ENCODE measurements at places on chromosomes 7 and 10. TPM values are rescaled to one million over a fixed set of nuclear protein-coding genes. Genes with fewer than 3 reads are reported as not detected.

The CFTR gene
- total RNA-seq: not detected

The ATP6V0A4 gene
- total RNA-seq: not detected

The ADCYAP1R1 gene
- total RNA-seq: not detected

The PIK3CG gene
- total RNA-seq: 62.0 TPM

The OR6V1 gene
- total RNA-seq: not detected

The PVRIG gene
- total RNA-seq: 17.1 TPM

The ZC3HAV1 gene
- total RNA-seq: 76.3 TPM

- DNase-seq: no peak
- peaks cover 16% of the 10 kb centered on the region for H3K27me3 ChIP-seq
- H3K36me3 ChIP-seq: no peaks in the 10 kb centered on the region
- H3K4me1 ChIP-seq: no peaks in the 10 kb centered on the region
- no peak overlapping the region for H3K27ac ChIP-seq
Observed at GRCh38 chr10:43679509-43679908, 30.8 kb upstream of the ZNF32 start.

GRCh38 chr10:71279590-71280170 lies 39.4 kb upstream of the SLC29A3 start:
- peaks cover 2% of the 10 kb centered on the region for H3K27me3 ChIP-seq
- H3K4me1 ChIP-seq: no peaks in the 10 kb centered on the region
- no peaks in the 10 kb centered on the region for H3K36me3 ChIP-seq
- no peak overlapping the region for H3K4me3 ChIP-seq
- no peak overlapping the region for H3K27ac ChIP-seq

DNA sequence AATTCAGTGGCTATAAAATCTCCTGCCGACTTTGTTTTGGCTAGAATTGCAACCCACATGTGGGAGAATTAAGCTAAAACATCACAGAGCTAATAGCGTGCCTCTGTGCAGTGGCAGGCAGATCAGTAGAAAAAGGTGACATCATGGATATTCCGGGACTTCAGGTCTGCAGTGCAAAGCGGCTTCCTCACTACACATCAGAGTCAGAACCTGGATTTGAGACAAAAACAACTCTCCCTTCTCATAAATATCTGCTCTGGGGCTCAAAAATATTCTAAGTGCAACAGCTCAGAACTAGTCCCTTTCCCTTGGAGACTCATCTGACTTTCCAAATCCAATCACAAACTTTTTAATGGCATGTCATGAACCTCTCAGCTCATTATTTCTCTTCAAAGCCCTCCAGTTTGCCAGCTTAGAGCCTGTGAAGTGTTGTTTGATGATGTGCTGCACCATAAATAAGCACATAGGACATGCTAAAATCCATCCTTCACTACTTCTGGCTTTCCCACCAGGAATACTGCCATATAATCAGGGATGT lies 337.1 kb downstream of the RNLS start:
- no peak overlapping the region for H3K27ac ChIP-seq
- no peaks in the 10 kb centered on the region for H3K36me3 ChIP-seq
- peaks cover 17% of the 10 kb centered on the region for H3K4me1 ChIP-seq
- no peaks in the 10 kb centered on the region for H3K27me3 ChIP-seq
- no peak overlapping the region for H3K4me3 ChIP-seq

GRCh38 chr10:74151879-74152722 lies 1.1 kb downstream of the ADK start:
- peak overlapping the region; percentile 28 for H3K4me3 ChIP-seq
- H3K36me3 ChIP-seq: peaks cover 12% of the 10 kb centered on the region
- H3K4me1 ChIP-seq: peaks cover 62% of the 10 kb centered on the region
- H3K27me3 ChIP-seq: no peaks in the 10 kb centered on the region
- no peak for DNase-seq

- H3K27ac ChIP-seq: no peak overlapping the region
- no peaks in the 10 kb centered on the region for H3K27me3 ChIP-seq
- peaks cover 53% of the 10 kb centered on the region for H3K36me3 ChIP-seq
- DNase-seq: no peak
Observed at GRCh38 chr10:129725482-129725881, 238.6 kb downstream of the EBF3 start.

DNA sequence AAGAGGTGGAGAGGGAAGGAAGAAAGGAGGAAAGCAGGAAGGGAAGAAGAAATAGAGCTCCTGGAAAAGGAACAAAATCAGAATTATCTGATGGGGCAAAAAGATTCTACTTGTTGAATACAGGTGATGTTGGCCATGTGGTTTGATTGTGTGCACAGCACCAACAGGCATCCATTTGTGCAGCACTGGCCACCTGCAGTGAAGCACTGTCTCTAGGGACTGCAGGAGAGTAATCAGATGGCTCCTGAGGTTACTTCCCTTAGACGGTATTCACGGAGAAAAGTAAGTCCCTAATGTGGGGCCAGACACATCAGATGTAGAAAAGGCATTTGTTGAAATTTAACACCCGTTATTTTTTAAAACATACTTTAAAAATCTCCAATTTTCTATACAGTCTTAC lies 135.3 kb upstream of the VIPR2 start:
- H3K27ac ChIP-seq: no peak overlapping the region
- no peaks in the 10 kb centered on the region for H3K36me3 ChIP-seq
- no peak overlapping the region for H3K4me3 ChIP-seq
- H3K4me1 ChIP-seq: no peaks in the 10 kb centered on the region
- H3K27me3 ChIP-seq: no peaks in the 10 kb centered on the region

DNA sequence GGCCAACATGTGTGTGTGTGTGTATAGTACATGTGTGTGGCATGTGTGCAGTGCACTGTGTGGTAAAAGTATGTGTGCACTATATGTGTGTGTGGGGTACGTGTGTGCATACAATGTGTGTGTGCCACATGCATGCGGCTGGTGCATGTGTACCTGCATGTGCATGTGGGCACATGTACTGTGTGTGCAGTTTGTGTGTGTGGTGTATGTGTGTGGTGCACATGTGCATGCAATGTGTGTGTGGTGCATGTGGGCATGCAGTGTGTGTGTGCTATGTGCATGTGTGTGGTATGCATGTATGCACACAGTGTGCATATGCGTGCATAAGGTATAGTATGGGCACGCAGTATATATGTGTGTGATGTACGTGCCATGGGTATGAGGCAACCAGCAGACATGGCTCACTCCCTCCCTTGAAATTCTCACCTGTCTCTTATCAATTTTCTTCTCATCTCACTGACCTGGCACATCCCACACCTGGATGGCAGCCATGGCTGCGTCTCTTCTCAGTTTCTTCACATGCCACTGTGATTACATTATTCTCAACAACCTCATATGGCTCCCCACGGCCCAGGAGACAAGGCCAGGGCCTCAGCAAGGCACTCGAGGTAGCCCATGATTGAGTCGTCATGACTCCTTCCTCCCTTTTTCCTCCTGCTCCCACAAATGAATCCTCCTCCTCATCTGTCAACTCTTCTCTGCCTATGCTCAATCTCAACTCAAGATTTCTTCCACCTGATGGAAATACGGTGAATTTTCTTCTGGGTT lies 57.0 kb downstream of the NUDCD3 start:
- no peak overlapping the region for H3K4me3 ChIP-seq
- H3K36me3 ChIP-seq: peaks cover 37% of the 10 kb centered on the region
- no peak for DNase-seq
- peaks cover 42% of the 10 kb centered on the region for H3K4me1 ChIP-seq
- no peak overlapping the region for H3K27ac ChIP-seq

DNA sequence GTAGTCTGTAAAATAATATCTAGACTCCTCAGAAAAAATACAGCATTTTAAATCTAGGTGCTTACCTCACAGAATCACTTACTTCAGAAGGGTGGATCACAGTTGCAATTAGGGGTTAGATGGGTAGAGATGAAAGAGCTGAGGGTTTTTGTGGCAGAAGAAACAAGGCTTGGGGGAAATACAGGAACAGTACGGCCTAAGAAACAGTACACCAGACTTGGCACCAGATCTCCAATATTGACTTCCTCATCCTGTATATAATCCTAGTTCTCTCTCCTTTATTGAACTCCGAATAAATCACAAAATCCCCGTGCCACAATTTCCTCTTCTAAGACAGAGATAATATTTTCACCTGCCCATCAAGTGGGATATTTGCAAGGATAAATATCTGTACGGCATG lies 14.3 kb downstream of the CEP41 start:
- no peak overlapping the region for H3K4me3 ChIP-seq
- no peak overlapping the region for H3K27ac ChIP-seq
- no peak for DNase-seq
- no peaks in the 10 kb centered on the region for H3K4me1 ChIP-seq

DNA sequence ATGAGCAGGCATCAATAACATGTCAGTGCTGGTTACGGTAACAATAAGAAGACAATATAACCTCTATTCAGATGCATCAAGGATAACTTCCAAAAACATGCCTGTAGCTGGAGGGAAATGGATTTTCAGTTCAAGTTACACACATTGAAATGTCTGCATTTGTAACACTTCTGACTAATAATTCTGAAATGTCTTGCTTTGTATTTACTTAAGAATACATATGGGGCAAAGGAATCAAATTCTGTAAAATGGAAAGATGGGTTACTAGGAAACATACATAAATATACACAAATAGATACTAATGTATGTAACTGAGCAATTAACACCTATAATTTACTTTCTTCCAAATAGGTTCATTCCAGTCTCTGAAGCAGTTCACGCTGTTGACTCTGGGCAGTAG lies 18.6 kb upstream of the MTPN start:
- no peaks in the 10 kb centered on the region for H3K36me3 ChIP-seq
- H3K4me1 ChIP-seq: peaks cover 23% of the 10 kb centered on the region
- no peak for DNase-seq
- H3K27me3 ChIP-seq: no peaks in the 10 kb centered on the region
- H3K4me3 ChIP-seq: no peak overlapping the region
- H3K27ac ChIP-seq: no peak overlapping the region

- no peak overlapping the region for H3K27ac ChIP-seq
- H3K36me3 ChIP-seq: no peaks in the 10 kb centered on the region
- no peak overlapping the region for H3K4me3 ChIP-seq
Observed at GRCh38 chr10:11870900-11871400, 47.8 kb downstream of the PROSER2 start.

DNA sequence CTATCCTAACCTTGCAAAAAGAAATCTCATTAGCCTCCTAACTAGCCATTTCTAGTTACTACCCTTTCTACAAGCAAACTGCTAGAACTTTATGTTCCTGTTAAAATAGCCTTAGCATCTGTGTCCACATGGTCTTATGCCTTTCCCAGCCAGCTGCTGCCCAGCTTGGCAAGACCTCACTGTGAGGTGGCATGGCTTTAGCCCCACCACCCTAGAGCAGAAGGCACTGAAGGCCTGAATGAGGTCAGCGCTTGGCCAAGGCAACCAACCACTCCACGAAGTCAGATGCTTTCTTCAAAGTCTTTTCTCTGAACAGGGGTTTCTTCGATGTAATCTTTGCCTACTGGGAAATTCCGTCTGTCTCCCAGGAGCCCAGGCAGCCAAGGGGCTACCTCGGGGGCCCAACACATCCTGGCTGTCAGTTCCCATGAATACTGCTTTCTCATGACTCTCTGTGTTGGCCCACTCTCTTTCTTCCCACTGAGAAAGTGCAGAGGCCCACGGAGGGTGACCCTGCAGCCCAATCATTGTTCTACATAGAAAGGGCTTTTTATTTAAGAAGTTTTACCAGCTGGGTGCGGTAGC lies 41.6 kb downstream of the POLR3A start:
- no peak overlapping the region for H3K27ac ChIP-seq
- H3K36me3 ChIP-seq: peaks cover 94% of the 10 kb centered on the region
- no peak overlapping the region for H3K4me3 ChIP-seq
- no peak for DNase-seq

DNA sequence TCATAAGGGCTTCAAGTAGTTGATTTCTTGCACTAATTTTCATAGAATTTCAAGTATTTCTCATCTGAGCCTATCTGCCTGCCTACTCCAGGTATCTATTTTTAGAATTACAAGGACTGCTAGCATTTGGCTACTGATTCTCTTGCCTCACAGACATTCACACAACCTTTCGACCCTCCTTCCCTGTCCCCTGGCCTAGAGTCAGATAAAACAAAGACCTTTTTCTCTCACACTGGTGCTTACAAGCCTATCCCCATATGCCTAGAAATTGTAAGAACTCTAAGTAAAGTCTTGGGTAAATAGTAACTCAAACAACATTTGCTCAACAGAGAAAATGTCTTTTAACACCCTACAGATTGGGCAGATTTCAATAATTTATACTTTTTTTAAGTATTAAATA lies 6.3 kb downstream of the GPAM start:
- H3K27me3 ChIP-seq: no peaks in the 10 kb centered on the region
- H3K27ac ChIP-seq: no peak overlapping the region
- DNase-seq: no peak
- peaks cover 72% of the 10 kb centered on the region for H3K36me3 ChIP-seq
- no peak overlapping the region for H3K4me3 ChIP-seq

DNA sequence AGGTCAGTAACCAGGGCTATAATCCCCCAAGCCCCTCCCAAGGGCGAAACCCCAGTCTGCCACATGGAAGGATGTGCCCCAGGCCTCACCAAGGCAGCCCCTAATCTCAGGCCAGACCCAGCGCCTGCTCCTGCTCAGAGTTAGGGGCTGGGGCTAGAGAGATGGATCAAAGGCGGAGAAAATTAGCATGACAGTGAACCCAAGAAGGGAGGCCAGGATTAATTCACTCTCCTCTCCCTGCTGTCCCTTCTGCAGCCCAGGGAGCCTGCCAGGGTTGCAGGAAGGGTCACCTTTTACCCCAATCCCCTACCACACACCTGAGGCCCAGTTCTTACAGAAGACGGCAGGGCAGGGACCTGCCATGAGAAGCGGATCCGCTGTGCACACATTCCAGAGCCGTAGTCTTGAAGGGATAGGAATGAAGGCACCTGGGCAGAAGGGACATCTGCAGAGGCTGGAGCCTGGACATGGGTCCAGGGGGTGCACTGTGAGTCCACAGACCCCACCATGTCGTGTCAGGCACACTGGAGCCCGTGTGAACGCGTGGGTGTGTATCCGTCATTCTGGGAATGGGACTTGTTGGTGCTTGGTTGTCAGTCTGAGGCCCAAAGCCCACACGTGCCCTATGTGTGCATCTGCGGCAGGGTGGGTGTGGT lies 11.9 kb upstream of the ZMIZ1 start:
- H3K4me3 ChIP-seq: no peak overlapping the region
- H3K27me3 ChIP-seq: peaks cover 27% of the 10 kb centered on the region
- H3K36me3 ChIP-seq: no peaks in the 10 kb centered on the region
- H3K27ac ChIP-seq: no peak overlapping the region
- DNase-seq: no peak

DNA sequence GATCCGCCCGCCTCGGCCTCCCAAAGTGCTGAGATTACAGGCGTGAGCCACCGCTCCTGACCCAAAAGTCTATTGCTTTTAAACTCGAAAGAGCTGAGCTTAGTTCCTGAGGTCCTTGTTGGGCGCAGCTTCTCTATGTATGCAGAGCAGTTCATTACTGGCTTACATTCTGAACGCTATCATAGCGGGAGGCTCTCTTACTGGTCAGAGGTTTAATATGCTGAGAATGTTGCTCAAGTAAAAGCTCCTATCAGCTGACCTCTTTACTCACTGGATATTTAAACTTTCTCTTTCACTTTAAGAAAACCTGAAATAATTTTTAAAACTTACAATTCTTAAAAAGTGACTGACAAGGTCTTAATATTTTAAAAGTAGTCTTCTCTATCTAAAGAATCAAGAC lies 160.8 kb upstream of the WNT16 start:
- DNase-seq: no peak
- H3K4me3 ChIP-seq: no peak overlapping the region
- peaks cover 44% of the 10 kb centered on the region for H3K4me1 ChIP-seq
- peaks cover 4% of the 10 kb centered on the region for H3K36me3 ChIP-seq
- no peak overlapping the region for H3K27ac ChIP-seq
